Tibial nerve (tissue), 4 donors: ENCODE measurements at places on chromosomes 13 and 19. TPM values are rescaled to one million over a fixed set of nuclear protein-coding genes. Genes with fewer than 3 reads are reported as not detected.
A peak's percentile ranks its signal among the peaks of the same experiment; 100 is the strongest.

- no peak overlapping the region for H3K4me3 ChIP-seq
- H3K27ac ChIP-seq, result no peak overlapping the region
- no peaks in the 10 kb centered on the region for H3K36me3 ChIP-seq
- no peak for DNase-seq
- no peaks in the 10 kb centered on the region for H3K4me1 ChIP-seq
Measured at GRCh38 chr13:61838568-61838967, 422.9 kb upstream of the PCDH20 start.

Gene DKKL1
- not detected for total RNA-seq

DNA sequence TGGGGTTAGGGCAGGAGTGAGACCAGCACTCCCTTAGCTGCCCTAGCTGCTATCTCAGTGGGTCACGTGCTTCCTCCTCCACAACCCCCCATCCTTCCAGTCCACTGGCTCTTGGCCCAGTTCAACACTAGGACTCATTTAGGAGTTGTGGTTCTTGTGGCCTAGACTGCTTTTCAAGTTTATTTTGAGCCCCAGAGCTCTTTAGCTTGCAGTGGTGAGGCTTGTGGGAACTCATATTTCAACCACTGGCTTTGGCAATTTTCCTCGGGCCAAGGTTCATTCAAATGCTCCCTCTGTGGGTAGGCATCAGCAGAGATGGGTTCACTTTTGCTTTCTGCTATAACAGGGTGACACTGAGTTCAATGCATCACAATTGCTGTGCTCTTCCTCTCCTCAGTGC is 436.2 kb upstream of the SLITRK5 start:
- H3K36me3 ChIP-seq, result no peaks in the 10 kb centered on the region
- DNase-seq, result no peak
- no peaks in the 10 kb centered on the region for H3K27me3 ChIP-seq
- H3K4me3 ChIP-seq, result no peak overlapping the region

DNA sequence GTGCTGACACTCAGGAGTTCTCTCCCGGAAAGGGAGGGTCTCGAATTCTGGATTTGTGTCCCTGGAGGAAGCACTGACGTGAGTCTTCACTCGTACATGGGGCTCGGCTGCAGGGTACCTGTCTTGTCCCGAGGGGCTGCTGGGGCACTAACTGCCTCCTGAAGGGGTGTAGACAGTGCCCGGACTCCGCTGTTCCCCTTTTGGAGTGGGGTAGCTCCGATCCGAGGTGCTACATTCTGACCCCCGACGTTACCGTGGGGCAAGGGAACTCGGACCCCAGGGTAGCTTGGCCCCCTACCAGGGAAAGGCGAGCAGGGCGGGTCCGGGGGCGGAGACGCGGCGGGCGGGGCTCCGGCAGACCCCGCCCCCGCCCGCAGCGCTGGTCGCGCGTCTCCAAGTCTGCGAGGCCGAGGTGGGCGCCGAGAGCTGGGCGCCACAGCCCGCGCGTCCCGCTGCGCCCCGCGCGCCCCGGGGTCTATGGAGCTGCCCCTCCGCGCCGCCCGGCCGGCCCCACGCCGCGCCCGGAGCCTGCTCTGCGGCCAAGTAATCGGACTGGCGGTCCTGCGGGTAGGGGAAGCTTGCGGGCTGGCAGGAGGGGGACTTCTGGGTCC is at the start of gene NPAS1:
TSS of gene NPAS1 (plus strand) at position 407 of the 611 bp plus-strand sequence. CDS start 1,211 bp downstream, outside the sequence.
- H3K36me3 ChIP-seq, result no peaks in the 10 kb centered on the region
- H3K4me1 ChIP-seq, result peaks cover 42% of the 10 kb centered on the region
- H3K4me3 ChIP-seq, result peak within 1 kb of the TSS; percentile 4
- H3K27me3 ChIP-seq, result peaks cover 45% of the 10 kb centered on the region

- no peak overlapping the region for H3K27ac ChIP-seq
- no peaks in the 10 kb centered on the region for H3K36me3 ChIP-seq
Measured at GRCh38 chr19:15210323-15210781, 9.6 kb upstream of the NOTCH3 start.

Gene LILRA2
- 3.9 TPM for total RNA-seq

GRCh38 chr13:109680930-109681329 is 105.5 kb downstream of the IRS2 start:
- no peaks in the 10 kb centered on the region for H3K4me1 ChIP-seq
- H3K4me3 ChIP-seq, result no peak overlapping the region
- no peak for DNase-seq
- no peak overlapping the region for H3K27ac ChIP-seq

DNA sequence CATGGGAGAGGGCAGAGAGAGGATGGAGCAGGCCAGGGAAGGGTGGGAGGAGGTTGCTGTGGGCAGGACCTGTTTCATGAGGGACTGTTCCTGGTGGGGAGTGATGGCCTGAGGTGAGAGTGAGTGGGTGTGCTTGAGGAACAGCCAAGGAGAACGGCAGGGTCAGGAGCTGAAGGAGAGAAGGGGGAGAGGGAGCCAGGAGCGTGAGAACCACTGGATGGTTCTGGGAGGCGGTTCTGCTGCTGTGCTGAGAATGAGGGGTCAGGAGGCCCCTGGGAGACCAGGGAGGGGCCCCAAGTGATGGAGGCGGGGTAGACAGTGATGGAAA is 7.8 kb downstream of the SIN3B start:
- H3K4me3 ChIP-seq, result no peak overlapping the region
- no peaks in the 10 kb centered on the region for H3K27me3 ChIP-seq
- no peak for DNase-seq
- H3K4me1 ChIP-seq, result no peaks in the 10 kb centered on the region
- H3K27ac ChIP-seq, result peak overlapping the region; percentile 52

GRCh38 chr13:109646423-109646822 is 140.0 kb downstream of the IRS2 start:
- no peaks in the 10 kb centered on the region for H3K36me3 ChIP-seq
- no peak for DNase-seq
- H3K4me1 ChIP-seq, result no peaks in the 10 kb centered on the region
- H3K27ac ChIP-seq, result no peak overlapping the region
- no peaks in the 10 kb centered on the region for H3K27me3 ChIP-seq

Gene PNMA8A
- total RNA-seq, result 0.90 TPM

DNA sequence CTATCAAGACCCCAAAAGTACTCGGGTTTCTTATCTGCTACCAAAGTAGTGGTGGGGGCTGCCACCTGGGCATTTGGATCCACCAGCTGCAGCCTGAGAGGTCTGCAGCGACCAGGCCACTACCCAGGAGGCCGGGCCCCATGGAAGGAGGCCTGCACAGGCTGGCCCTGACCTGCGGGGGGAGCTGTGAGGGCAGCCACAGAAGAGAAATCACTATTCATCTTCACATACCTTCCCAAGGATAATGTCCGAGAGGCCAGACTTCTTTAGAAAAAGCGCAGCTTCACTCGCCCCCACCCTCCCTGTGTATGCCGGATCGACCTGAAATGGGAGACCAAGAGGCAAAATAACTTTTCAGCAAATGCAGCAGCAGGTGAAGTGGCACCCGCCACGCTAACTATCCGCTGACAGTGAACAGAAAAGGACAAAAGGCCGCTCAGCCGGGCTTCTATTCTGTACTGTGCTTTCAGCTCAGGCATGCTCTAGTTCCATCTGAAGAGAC is 30.1 kb downstream of the EPS15L1 start:
- H3K4me1 ChIP-seq, result peaks cover 16% of the 10 kb centered on the region
- H3K27me3 ChIP-seq, result no peaks in the 10 kb centered on the region

- peaks cover 11% of the 10 kb centered on the region for H3K36me3 ChIP-seq
- no peak overlapping the region for H3K27ac ChIP-seq
- peaks cover 11% of the 10 kb centered on the region for H3K4me1 ChIP-seq
- H3K4me3 ChIP-seq, result no peak overlapping the region
Measured at GRCh38 chr13:114021464-114022308, 47.8 kb upstream of the C13orf46 start.

DNA sequence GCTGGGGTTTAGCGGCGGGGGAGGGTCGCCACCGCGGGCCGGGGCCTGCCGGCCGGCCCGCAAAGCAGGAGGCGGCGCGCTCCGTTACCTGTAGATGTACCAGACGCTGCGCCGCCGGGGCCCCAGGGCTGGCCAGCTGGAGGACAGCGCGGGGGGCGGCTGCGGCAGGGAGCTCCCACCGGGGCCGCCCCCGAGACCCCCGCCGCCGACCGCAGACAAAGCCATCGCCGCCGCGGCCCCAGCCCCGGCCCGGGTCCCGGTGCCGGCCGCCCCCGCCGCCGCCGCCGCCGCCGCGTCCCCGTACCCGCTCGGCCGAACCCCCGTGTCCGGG is 24.8 kb downstream of the SHANK1 start:
- H3K27ac ChIP-seq, result no peak overlapping the region
- DNase-seq, result no peak
- H3K4me3 ChIP-seq, result no peak overlapping the region
- peaks cover 57% of the 10 kb centered on the region for H3K27me3 ChIP-seq
- H3K36me3 ChIP-seq, result no peaks in the 10 kb centered on the region

Gene KLK12
- total RNA-seq, result not detected

DNA sequence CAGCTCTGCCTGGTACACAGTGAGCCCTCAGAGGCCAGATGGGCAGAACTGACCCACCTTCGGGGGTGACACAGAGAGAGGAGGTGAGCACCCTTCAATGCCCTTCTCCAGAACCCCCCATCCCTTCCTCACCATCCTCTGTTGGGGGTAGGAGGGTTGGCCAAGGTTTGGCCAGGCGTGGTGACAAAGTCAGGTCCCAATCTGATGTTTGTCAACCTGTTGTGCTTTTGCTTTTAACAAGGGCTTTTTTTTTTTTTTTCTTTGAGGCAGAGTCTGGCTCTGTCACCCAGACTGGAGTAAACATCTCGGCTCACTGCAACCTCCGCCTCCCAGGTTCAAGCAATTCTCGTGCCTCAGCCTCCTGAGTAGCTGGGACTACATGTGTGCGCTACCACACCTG is 7.3 kb downstream of the PTGIR start:
- DNase-seq, result no peak
- H3K4me3 ChIP-seq, result no peak overlapping the region
- no peaks in the 10 kb centered on the region for H3K27me3 ChIP-seq
- H3K4me1 ChIP-seq, result peaks cover 57% of the 10 kb centered on the region
- no peaks in the 10 kb centered on the region for H3K36me3 ChIP-seq

Gene KCNN4
- total RNA-seq, result 18.3 TPM

Gene GPR183
- total RNA-seq, result 15.1 TPM

GRCh38 chr19:33629826-33630375 is 8.1 kb downstream of the CHST8 start:
- H3K4me1 ChIP-seq, result no peaks in the 10 kb centered on the region
- no peaks in the 10 kb centered on the region for H3K36me3 ChIP-seq
- H3K4me3 ChIP-seq, result no peak overlapping the region
- H3K27me3 ChIP-seq, result no peaks in the 10 kb centered on the region

Gene LGALS16
- total RNA-seq, result not detected

GRCh38 chr19:40465025-40465556 is 454 bp downstream of the BLVRB start:
- H3K27ac ChIP-seq, result peak overlapping the region; percentile 95
- H3K36me3 ChIP-seq, result no peaks in the 10 kb centered on the region
- H3K4me1 ChIP-seq, result peaks cover 35% of the 10 kb centered on the region
- DNase-seq, result no peak

DNA sequence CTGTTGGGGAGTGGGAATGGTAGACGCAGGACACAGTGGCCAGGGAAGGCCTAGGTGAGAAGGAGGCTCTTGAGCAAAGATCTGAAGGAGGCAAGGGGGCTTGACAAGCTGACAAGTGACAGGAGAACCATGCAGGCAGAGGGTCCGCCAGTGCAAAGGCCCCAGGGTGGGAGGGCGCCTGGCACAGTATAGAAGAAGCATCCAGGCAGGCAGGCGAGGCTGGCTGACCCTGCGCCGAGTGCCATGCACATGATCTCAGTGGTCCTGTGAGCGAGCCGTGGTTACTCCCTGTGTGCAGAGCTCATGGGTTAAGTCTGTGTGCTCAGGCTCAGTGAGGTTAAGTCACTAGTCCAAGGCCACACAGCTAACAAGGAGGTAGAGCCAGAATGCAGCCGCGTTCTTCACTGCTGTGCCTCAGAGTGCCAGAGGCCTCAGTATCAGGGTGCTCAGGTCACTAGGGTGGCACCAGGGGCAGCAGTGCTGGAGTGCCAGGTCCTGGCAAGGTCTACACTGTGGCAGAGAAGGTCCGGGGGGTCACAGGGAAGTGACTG is 15.2 kb downstream of the CNFN start:
- H3K36me3 ChIP-seq, result no peaks in the 10 kb centered on the region
- H3K27ac ChIP-seq, result no peak overlapping the region
- no peaks in the 10 kb centered on the region for H3K27me3 ChIP-seq
- no peak for DNase-seq
- H3K4me3 ChIP-seq, result no peak overlapping the region

- peaks cover 33% of the 10 kb centered on the region for H3K4me1 ChIP-seq
- H3K27me3 ChIP-seq, result no peaks in the 10 kb centered on the region
- H3K4me3 ChIP-seq, result no peak overlapping the region
- no peak for DNase-seq
Measured at GRCh38 chr13:99217461-99218110, 16.9 kb downstream of the UBAC2 start.

DNA sequence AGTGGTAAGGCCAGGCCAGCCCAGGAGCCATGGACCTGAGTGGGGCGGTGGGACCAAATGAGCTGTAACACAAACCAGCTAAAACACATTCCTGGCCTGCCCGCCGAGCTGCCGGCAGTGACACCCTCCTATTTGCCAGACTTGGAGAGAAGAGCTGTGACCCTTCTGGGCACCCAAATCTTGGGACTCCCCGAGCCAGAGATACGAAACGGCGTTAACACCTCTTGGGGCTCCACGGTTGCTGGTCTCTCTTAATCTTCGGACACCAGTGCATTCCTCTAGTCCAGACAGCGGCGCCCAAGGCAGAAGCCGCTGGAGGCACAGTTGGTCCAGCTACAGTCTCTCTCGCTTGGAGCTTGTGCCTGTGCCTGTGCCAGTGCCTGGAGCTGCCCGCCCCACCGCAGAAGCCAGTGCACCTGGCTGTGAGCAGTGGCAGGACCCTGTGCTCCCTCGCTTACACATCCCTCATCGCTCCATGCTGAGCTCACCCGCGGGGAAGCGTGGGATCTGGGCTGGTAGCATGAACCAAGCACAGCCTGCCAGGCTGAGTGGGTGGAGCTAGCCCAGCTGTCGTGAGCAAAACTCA is 147.2 kb upstream of the KLHL1 start:
- no peaks in the 10 kb centered on the region for H3K4me1 ChIP-seq
- H3K27ac ChIP-seq, result no peak overlapping the region
- no peaks in the 10 kb centered on the region for H3K36me3 ChIP-seq
- H3K27me3 ChIP-seq, result no peaks in the 10 kb centered on the region

Gene NANOS3
- not detected for total RNA-seq
